ENCODE measurements at places on chromosomes 16 and 17.

DNA sequence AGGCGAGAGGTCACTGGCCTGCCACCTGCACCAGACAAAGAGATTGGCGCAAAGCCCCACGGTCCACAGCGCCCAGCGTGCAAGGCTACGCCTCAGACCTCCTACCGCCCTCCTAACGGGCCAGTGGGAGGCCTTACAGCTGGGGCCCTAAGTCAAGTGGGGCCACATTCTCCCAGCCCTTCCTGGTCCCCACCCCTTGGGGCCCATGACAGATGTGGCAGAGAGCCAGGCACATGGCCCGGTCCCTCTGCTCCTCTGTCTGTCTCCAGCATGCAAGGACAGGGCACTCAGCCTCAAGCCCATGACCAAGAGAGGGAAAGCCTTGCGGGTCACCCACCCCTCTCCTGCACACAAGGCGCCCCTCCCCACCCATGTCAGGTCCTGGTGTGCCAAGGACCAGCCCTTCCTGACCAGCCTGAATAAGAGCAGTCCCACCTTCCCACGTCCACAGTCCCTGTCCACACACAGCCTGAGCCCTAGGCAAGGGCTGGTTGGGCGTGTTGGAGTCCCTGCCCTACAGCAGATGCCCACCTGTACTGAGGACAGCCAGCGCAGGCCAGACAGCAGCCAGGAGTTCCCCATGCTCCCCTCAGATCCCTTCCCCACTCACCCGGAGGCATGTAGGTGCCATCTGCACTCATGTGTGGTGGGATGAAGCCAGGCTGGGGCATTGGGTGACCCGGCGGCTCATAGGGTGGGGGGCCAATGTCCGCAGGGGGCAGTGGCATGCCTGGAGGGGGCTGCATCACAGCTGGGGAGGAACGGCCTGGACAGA is 25.3 kb downstream of the CDIP1 start:
- DNase-seq = no peak

- DNase-seq = no peak
These were observed 59.6 kb downstream of the ABAT start for GRCh38 chr16:8733849-8734540.

DNA sequence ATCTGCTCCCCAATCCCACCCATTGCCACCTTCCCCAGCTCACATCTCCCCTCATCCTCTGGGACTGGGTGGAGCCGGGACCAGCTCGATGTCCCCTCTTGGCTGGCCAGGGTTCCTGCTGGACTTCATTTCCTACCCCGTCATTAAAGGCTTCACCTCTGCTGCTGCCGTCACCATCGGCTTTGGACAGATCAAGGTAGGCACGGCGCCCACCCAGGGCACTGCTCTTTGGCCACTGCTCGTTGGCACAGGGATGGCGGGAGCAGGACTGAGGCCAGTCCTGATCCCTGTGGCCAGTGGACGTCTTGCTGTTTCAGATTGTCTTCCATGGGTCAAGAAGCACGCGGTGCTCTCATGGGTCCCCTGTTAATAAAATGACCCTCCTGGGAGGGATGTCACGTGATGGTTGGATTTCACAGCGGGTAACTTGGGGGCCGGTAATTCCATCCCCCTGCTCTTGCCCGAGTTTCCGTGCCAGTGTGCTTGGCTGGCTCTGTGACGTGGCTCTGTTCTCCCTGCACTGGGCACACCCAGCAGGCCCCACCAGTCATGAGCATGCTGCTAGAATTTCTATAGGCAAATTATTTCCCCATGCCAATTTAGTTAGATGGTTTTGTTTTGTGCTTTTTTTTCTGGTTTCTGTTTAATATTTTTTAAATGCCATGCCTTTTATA is 3.1 kb downstream of the SLC26A11 start:
- no peak for DNase-seq

DNA sequence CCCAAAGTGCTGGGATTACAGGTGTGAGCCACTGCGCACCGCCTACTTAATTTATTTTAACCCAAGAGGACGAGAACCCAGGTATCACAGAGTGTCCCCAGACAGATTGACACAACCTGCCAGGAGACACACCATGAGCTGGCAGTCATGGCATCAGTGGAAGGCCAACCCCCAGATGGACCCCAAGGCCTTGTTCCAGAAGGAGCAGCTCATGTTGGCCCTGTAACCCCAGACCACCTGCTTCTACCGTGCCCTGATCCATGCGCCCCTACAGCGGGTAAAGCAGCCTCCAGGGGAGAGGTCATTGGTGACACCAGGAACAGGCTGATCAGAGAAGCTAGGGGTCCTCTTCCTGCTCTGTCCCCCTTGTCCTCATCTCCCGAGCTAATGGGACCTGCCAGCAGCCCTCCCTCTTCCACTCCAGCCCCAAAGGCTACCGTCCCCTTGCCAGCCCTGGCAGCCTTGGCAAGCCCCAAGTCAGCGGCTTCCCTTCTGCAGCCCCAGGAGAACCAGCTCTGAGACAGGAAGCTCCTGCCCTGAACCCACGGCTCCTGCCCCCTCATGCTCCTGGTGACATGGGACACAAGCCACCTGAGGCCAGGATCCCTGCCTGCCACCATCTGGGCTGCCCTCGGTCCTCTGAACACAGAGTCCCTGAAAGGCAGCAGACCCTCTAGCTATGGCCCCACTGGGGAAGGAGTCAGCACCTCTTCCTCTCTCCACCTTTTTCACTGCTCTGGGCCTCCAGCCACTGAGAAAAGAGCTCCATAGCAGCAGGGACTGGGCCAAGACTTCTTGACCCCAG is 6.3 kb downstream of the SULT1A1 start:
- DNase-seq = no peak

GRCh38 chr17:48678141-48678971 is 44.0 kb downstream of the PRAC1 start:
- DNase-seq = peak; percentile 19

GRCh38 chr17:48787828-48788227 is 29.2 kb downstream of the TTLL6 start:
- DNase-seq = no peak

DNA sequence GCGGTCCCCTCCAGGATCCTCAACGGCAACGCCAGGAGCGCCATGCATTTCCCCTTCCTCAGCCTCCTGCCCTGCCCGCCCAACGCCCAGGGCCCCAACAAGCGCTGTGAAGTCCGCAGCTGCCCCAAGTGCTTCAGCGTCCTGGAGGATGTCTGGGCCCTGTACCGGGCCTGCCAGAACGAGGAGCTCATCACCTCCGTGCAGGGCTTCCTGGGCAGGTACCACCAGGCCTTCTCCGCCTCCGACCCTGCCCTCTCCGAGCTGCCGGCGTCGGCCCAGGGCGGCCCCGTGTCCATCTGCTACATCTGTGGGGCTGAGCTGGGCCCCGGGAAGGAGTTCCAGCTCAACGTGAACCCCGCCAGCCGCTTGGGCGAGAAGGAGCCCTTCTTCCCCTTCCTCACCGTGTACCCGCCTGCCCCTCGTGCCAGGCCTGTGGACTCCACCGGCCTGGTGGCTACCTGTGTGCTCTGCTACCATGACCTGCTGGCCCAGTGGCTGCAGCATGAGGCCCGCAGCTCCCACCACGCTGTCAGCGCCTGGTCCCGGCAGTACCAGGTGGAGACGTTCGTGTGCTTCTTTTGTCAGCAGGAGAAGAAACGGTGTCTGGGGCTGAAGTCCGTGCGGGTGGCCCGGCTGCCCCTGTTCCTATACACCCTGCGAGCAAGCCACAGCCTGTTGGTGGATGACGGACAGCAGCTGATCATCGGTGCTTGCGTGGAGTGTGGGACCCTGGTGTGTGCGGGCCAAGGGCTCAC is 58.9 kb upstream of the CIBAR2 start:
- no peak for DNase-seq

Measured in brain microvascular endothelial cell (primary cell).